Activated CD8-positive, alpha-beta T cell treated with anti-CD3 and anti-CD28 coated beads for 36 hours (primary cell): ENCODE measurements at places on chromosomes 16 and 17. TPM values are rescaled to one million over a fixed set of nuclear protein-coding genes. Genes with fewer than 3 reads are reported as not detected.
A peak's percentile ranks its signal among the peaks of the same experiment; 100 is the strongest.

The ACSF2 gene
- 17.5 TPM for total RNA-seq

The GAS2L2 gene
- total RNA-seq = 0.34 TPM

GRCh38 chr17:55152236-55152635 lies 112.5 kb upstream of the HLF start:
- no peaks in the 10 kb centered on the region for H3K27me3 ChIP-seq
- H3K36me3 ChIP-seq = peaks cover 1% of the 10 kb centered on the region
- H3K4me1 ChIP-seq = no peaks in the 10 kb centered on the region
- no peak for DNase-seq

- peaks cover 41% of the 10 kb centered on the region for H3K4me1 ChIP-seq
- peak; percentile 36 for DNase-seq
- H3K27me3 ChIP-seq = peaks cover 2% of the 10 kb centered on the region
- H3K27ac ChIP-seq = peak overlapping the region; percentile 74
Measured at GRCh38 chr17:35345926-35346771, 27.3 kb downstream of the SLFN11 start.

GRCh38 chr17:61593426-61593825 lies 2.4 kb upstream of the NACA2 start:
- no peaks in the 10 kb centered on the region for H3K36me3 ChIP-seq
- no peak overlapping the region for H3K4me3 ChIP-seq
- H3K27me3 ChIP-seq = peaks cover 7% of the 10 kb centered on the region

GRCh38 chr16:66471716-66472393 lies 44.8 kb downstream of the BEAN1 start:
- H3K27me3 ChIP-seq = no peaks in the 10 kb centered on the region
- H3K36me3 ChIP-seq = no peaks in the 10 kb centered on the region
- no peak overlapping the region for H3K4me3 ChIP-seq
- DNase-seq = no peak
